Gastroesophageal sphincter (tissue), 4 donors: ENCODE measurements at places on chromosomes 4 and X. TPM values are rescaled to one million over a fixed set of nuclear protein-coding genes. Genes with fewer than 3 reads are reported as not detected.

The OCIAD2 gene
- total RNA-seq = 4.9 TPM

The MAGEB17 gene
- total RNA-seq = 1.4 TPM

The HPGDS gene
- total RNA-seq = 2.0 TPM

DNA sequence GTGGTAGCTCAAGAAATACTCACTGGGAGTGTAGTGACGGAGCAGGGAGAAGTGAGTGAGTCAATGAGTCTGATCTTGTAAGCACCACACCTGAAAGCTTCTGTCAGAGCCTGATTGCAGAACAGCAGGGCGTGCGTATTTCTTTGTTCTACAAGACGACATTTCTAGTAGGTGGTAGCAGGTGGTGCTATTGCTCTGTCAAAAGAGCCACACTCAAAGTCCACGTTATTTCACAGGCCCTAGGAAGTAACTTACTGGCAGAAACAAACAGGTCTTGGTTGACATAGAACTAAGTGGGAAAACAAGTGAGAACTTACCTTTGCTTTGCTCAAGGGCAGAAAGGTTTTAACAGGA lies 46.4 kb upstream of the SPRY1 start:
- no peak for ATAC-seq

DNA sequence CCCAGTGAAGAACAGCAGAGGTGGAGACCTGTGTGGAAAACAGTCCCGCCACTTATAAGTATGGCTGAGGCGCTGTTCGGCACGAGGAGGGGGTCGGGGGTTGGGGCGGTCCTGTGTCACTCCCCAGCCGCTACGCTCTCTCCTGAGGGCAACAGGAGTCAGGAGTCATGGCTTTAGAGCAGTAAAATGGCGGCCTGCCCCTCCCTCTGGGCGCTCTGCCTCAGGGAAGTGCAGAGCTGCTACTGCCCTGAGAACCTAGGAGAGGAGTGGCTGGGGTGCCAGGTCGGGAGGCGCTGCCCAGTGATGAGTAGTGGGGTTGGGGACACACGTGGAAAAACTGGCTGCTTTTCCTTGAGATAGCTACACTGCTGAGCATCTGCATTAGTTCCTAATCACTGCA lies 551.2 kb upstream of the AMOT start:
- ATAC-seq = no peak

- no peak for ATAC-seq
Observed at GRCh38 chr4:67584496-67584895, 26.0 kb downstream of the STAP1 start.

GRCh38 chr4:24551492-24552289 lies 32.7 kb downstream of the DHX15 start:
- ATAC-seq = no peak
